ENCODE measurements at places on chromosomes 13 and 19. TPM values are rescaled to one million over a fixed set of nuclear protein-coding genes. Genes with fewer than 3 reads are reported as not detected.
A peak's percentile ranks its signal among the peaks of the same experiment; 100 is the strongest.

- no peak for DNase-seq
These were observed 1.3 kb downstream of the SHISA7 start for GRCh38 chr19:55441692-55442321.

- DNase-seq = no peak
These were observed 165.8 kb upstream of the EDNRB start for GRCh38 chr13:78084401-78084800.

GRCh38 chr19:16085115-16085514, 8.8 kb downstream of the TPM4 start:
- peak; percentile 45 for DNase-seq

DNA sequence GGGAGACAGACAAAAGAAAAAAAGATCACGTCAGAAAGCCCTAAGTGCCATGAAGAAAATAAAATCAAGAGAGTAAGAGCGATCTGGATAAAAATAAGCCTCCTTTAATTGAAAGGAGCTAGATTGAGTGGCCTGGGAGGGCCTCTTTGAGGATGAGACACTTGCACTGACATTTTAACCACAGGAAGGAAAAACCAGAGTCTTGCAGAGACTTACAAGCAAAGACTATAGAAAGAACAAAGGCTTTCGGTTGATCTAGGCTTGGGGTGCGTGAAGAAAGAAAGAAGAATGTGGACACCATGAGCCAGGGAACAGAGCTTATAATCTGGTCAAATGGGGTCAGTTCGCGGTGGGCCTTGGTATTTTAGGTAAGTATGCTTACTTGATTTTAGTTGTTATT, 342.7 kb downstream of the COG6 start:
- DNase-seq = no peak

DNA sequence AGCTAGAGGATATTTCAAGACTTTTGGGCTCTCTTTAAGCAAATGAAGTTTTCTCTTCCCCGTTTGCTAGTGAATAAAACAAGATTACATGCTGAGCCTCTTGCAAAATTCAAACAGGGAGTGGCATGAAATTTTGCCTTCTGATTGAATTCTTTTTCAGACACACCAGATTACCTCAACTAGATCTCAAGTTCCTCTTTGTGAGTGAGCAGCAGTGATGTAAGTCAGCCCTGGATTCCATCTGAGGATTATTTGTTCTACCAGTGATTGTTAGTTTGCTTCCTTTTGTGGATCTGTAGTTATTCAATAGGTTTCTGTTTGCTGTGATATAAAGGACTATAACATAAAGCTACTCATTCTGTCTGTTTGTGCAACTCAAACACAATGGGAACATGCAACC, 407.7 kb downstream of the LMO7 start:
- peak; percentile 10 for DNase-seq

DNA sequence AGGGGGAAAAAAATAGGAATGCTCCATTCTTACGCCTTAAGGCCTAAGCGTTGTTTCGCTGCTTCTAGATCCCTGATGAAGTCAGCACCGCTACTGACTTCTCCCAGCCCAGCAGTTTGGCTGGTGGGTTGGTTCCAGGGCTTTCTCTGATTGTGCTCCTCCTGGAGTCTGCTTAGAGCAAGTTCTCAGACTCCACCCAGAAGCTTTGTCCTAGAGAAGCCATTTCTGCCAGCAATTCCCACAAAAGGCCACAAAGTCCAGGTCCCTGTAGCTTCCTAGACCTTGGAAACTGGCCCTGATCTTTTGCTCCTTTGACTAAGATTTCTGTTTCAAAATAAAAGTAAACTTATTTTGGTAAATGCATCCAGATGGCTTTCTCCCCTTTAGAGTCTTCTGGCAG, 65.4 kb downstream of the KCTD12 start:
- no peak for DNase-seq

DNA sequence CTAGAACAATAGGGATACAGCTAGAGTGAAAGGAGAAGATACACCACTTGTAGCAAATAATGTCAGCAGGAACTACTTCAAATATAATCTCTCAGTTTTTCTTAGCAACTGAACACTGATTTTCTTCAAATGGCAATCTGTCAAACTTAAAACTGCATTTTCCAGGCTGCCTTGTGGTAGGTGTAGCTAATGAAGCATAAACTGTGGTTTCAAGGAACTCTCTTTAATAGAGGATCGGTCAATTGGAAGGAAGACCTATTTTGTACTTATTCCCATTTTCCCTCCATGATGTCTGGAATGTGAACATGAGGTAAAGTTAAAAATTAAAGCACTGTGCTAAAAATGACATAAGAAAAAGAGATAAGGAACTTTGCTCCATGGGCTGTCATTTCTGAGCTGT, 1261.9 kb downstream of the PCDH17 start:
- no peak for DNase-seq

- no peak for DNase-seq
These were observed 2.2 kb upstream of the TNFSF13B start for GRCh38 chr13:108267347-108267746.

GRCh38 chr13:94550062-94550738, 45.8 kb downstream of the TGDS start:
- no peak for DNase-seq

- peak; percentile 73 for DNase-seq
These were observed 23.5 kb upstream of the SLC15A1 start for GRCh38 chr13:98775844-98776598.

GRCh38 chr19:48568345-48568886, 16.4 kb downstream of the SULT2B1 start:
- DNase-seq = peak; percentile 98

DNA sequence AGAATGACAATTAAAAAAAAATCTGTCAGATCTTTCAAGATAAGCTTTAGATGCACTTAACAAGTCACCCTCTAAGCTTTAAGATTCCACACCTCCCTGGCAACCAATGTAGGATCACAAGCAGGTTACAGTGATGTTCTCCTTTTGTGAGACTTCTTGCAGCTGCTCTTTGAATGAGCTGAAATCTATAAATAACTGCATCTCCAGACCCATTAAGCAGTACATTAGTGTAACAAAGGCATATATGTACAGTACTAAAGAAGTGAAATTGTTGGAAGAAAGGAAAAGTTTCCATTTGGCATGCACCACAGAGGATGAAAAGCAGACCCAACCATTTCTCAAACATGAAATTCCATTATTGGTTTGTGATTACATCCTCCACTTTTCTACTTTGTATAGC, 364.7 kb downstream of the ENOX1 start:
- DNase-seq = no peak

Gene ANGPTL8
- not detected for total RNA-seq

- no peak for DNase-seq
These were observed 104.3 kb upstream of the PCDH17 start for GRCh38 chr13:57527114-57527735.

DNA sequence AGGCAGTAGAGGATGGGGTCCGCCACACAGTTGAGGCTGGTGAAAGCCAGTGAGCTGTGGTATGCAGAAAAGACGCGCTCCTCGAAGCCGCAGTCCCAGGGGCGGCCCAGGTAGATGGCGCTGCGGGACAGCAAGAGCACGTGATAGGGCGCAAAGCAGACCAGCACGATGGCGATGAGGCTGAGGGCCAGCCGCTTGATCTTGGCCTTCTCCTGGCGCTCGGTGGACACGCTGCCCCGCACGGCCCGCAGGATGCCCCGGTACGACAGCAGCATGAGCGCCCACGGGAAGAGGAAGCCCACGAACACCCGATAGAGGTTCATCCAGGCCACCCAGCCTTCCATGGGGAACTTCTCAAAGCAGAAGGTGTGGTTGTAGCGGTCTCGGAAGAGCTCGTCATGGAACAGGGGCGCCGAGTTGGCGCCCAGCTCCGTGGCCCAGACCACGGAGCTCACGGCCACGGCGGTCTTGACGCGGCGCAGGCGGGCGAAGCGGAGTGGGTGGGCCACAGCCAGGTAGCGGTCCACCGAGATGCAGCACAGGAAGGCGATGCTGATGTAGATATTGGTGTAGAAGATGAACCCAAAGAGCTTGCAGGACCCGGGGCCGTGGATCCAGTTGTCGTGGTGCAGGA, 6.5 kb upstream of the OPA3 start:
- DNase-seq = peak; percentile 60

DNA sequence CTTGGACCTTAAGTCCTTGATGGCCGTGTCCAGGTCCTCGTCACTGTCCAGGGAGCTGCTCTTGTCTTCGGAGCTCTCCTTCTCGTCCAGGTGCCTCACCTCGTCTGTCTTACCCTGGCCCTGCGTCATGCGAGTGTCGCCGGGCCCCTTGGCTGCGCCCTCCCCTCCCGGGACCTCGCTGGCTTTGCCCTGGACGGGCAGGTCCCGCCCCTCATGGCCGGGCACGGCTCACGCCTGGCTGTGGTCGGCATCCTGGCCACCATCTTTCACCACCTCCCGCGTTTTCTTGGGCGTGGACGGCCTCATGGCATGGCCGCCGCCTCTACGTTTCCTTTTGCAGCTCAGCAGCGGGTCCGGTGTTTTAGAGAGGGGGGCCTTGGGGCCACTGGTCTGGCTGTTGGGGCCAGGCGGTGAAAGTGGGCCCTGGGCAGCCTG, 14.8 kb downstream of the RB1 start:
- DNase-seq = no peak

- DNase-seq = peak; percentile 30
These were observed 935 bp downstream of the LRP3 start for GRCh38 chr19:33194886-33195644.

Gene TMEM145
- not detected for total RNA-seq

DNA sequence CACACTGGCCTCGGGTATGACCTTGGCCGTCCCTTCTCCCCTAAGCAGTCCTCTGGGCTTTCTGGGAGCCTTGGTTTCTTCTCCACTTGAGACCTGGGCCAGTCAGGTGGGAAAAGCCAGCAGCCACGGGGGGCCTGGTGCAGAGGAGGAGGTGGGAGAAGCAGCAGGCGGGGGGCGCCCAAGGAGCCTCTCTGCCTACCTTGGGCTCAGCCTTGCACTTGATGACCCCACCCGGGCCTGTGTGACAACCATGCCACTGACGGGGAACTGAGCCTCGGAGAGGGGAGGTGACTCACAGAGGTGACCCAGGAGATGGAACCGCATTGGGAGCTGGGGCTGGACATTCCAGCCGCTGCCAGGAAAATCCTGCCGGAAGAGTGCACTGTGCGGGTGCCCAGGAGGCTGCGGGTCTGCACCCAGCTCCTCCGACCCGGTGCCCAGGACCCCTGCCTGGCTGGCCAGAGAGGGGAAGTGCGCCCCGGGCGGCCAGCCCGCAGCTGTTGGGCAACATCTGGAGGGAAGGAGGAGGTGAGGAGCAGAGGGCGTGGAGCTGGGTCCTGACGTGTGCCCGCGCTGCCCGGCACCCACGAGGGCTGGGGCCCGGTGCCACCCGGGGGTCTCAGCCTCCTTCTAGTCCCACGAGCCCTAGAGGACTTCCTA, 23.4 kb upstream of the SLC7A10 start:
- DNase-seq = peak; percentile 37

- DNase-seq = peak; percentile 28
These were observed 59.1 kb upstream of the TNFRSF19 start for GRCh38 chr13:23510979-23511735.

- DNase-seq = peak; percentile 51
These were observed 19.9 kb downstream of the TINCR start for GRCh38 chr19:5547881-5548280.

- no peak for DNase-seq
These were observed 1.6 kb downstream of the OXGR1 start for GRCh38 chr13:96992633-96993032.

DNA sequence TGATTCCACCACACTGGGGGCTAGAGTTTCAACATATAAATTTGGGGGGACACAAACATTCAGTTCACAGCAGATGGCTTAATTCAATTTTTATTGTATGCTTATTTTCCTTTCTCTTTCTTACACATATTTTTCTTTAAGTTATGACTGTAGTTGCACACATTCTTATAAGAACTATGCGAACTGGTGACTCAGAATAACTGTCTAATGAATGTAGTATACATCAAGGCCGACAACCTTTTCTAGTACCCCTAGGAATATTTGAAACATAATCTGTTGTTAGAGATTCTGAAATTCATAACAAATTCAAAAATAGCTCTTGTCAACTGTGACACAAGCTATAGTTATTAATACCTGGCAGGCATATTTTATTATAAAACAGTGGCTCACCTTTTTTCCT, 695.6 kb downstream of the PCDH9 start:
- DNase-seq = no peak

Gene LRRC63
- not detected for total RNA-seq

GRCh38 chr13:114226699-114227323, 7.9 kb upstream of the CDC16 start:
- DNase-seq = peak; percentile 84

DNA sequence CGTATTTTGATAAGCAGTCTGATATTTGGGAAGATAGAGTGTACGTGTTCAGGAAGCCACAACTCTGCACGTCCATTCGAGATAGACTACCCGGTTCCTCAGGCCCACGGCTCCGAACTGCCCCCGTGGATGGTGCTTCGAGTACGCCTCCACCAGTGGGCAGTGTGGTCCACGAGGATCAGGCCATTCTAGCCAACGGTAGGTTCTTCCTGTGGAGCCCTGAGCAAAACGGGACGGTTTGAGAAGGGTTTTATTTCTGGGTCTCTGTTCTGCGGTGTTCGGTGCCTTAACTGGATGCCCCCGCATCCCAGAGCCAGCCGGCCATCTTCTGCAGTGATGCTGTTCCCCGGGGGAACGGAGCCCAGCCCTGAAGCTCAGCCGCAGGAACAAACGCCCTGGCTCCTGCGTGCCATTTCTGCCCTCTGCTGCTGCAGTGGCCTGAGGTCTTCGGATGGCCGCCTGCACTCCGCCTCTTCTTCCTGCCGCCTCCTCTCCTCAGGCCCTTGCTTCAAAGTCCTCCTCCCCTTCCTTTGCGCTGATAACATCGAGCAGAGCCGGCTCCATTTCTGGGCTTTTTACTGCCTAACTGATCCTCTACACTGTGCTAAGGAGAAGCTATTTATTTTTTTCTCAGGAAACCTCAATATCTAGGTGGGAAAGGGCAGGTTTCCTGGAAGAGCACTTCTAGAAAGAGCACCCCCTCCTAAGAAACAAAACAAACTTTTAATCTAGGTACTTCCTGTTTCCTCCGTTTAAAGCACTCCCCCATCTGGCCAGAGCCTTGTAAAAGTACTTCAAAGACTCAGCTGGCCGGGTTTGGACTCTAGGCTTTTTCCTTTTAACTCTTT, 36.2 kb upstream of the SLC46A3 start:
- DNase-seq = peak; percentile 11

GRCh38 chr13:28237944-28238343, 99.6 kb downstream of the PAN3 start:
- DNase-seq = no peak

Gene ZIM2
- not detected for total RNA-seq

Gene C19orf85
- total RNA-seq = 0.23 TPM

Measured in MCF 10A (cell line).